ENCODE measurements at places on chromosomes 1 and 21.

- DNase-seq = no peak
Observed at GRCh38 chr21:39220150-39220549, 36.9 kb upstream of the PSMG1 start.

DNA sequence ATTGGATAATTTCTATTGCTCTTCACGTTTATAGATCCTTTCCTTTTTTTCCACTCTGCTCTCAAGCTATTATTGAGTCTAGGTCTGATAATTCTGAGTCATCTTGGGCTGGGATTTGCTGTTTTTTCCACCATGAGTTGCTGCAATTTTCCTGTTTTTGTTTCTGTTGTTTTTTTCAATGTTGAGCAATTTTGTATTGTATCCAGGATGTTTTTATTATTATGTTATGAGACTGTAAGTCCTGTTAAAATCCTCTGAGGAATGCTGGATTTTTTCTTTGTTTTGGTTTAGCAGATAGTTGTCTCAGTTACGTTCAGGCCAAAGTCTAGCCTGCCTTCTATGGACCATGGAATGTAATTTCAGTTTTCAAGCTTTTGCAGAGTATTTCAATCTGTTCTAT is 13.0 kb upstream of the SLC35A3 start:
- DNase-seq = no peak

- no peak for DNase-seq
Observed at GRCh38 chr1:3028531-3029282, 7.4 kb downstream of the ACTRT2 start.

DNA sequence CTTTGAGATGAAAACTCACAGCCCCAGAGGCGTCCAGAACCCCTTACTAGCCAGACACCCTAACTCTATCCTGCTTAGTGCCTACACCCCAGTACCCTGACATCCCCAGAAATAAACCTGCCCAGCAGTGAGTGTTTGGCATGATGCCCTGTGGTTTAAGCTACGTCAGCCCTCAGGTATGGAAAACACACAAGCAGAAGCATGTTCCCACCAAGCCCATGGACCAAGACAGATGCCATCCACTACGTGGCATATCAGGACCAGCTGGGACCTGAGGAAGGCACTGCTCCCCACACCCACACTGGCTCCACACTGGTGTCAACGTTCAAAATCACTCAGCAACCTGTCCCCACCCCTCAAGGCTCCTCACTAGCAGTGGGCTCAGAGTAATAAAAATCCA is 116.4 kb downstream of the SYT2 start:
- no peak for DNase-seq

DNA sequence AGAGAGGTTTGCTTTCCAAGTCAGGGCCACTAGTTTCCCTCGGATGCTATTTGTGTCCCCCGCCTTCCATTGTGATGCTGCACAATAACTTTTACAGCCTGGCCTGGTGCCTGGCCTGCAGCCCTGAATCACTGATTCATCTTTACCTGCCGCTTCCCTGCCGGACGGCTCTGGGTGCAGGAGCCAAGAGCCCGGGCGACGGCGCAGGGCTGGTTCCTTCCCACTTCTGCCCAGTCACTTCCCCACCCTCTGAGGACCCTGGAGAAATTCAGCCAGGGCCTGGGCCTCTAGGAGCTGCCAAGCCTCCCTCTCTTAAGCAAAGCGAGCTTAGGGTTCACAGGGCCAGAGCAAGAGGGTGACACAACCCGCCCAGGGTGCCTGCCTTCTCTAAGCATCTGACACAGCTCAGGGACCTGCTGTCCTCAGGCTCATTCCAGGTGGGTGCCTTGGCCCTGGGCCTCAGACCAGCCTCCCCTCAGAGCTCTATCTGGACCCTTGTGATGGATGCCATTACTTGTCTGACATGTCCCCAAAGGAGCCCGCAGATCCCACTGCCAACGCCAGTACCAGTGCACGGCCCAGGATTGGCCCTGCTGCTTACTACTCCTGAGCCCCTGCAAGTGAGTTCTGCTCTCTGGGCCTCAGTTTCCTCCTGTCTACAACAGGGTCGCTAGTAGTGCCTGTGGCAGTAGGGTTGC is 381.0 kb upstream of the VAMP3 start:
- no peak for DNase-seq

DNA sequence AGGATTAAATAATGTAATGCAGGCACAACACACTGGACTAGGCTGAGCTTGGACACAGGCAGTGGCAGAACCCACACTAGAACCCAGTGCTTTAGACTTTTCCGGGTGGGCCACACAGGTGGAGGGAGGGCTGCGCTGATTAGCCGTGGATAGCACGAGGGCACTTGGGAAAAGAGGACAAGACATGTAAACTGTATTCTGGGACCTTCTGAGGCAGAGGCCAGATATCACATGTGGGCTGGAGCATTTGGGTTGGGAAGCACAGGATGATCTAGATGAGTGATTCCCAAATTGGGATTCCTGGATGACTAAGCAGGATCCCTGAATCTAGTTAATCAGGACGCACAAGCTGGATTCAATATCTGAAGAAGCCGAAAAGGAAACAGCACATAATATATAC is 20.3 kb upstream of the A3GALT2 start:
- DNase-seq = no peak

- no peak for DNase-seq
Observed at GRCh38 chr1:60989749-60990713, 92.3 kb upstream of the NFIA start.

DNA sequence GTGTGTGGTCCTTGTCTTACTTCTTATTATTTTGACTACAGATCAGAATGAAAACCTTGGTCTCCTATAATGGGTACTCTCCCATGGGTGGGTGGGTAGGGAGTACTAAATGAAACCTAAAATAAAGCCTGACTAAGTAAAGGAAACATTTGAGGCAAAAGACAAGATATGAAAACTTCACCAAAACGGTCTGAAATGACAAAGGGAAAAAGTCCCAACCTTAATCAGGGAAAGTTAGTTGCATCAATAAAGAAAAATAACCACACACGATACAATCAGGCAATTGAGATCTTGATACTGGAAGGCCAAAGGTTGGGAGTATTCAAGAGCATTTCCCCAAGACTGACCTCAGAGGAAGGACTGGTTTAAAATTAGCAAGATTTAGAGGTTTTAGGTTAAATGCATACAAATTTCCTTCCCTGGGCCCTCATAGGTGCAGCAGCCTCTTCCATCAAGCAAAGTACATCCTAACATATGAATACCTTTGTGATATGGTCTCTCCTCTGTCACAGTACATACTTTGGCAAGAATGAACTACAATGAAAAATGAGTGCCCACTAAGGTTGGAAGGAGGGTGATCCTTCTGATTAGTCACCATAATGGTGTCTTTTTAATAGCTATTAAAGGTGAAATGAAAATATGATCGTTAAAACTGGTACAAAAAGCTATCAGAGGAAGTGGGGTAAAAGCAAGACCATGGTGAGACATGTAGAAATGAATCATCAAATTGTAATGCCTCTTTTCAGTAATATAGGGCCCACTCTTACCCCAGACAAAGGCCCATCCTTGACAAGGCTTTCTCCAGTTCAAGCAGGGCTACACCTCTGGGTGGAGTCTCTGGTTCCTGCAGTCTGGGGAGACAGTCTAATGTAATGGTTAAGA is 15.3 kb upstream of the TNFSF4 start:
- no peak for DNase-seq

GRCh38 chr1:181354865-181355264 is 128.5 kb upstream of the CACNA1E start:
- DNase-seq = no peak

DNA sequence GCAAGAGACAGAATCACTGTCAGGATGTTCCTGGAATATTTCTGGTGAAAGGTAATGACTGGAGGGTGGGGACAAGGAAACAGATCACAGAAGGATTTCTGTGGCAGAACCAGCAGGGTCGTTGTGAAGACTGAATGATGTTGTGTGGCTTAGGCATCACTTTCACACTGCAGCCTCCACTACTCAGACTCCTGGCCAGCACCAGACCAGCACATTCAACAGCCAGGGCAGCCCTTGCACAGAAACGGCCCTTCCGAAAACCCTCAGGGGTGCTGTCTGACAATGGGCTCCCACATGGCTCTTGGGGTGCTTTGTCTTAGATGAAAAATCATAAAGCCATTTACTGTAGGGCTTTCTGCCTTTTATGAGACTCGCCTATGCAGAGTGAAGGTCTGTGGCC is 3.8 kb upstream of the RAB7B start:
- DNase-seq = no peak

- no peak for DNase-seq
Observed at GRCh38 chr21:14768042-14768441, 221.9 kb upstream of the SAMSN1 start.

All from neural progenitor cell (in vitro differentiated cells).